B cell (primary cell): ENCODE measurements at places on chromosomes 3 and 15.

DNA sequence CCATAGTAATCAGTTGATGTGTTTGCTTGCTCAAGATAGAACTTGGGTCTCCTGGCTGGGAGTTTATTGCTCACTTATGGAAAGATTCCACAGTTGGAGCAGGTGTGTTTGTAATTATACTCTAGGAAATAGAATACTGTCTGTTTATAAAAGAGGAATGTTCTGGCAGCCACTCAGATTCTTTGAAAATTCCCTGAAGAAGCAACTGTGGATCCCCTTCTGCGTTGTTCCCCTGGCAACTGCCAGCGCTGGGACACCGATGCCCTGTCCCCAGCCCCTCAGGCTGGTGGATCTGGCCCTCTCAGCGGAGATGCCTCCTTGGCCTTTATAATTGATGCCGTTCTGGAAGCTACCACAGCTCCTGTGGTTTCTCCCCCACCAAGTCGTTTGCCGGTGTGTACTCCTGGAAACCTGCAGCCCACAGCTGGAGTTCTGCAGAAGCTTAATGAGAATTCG lies 225.9 kb downstream of the ITPR1 start:
- DNase-seq = no peak

DNA sequence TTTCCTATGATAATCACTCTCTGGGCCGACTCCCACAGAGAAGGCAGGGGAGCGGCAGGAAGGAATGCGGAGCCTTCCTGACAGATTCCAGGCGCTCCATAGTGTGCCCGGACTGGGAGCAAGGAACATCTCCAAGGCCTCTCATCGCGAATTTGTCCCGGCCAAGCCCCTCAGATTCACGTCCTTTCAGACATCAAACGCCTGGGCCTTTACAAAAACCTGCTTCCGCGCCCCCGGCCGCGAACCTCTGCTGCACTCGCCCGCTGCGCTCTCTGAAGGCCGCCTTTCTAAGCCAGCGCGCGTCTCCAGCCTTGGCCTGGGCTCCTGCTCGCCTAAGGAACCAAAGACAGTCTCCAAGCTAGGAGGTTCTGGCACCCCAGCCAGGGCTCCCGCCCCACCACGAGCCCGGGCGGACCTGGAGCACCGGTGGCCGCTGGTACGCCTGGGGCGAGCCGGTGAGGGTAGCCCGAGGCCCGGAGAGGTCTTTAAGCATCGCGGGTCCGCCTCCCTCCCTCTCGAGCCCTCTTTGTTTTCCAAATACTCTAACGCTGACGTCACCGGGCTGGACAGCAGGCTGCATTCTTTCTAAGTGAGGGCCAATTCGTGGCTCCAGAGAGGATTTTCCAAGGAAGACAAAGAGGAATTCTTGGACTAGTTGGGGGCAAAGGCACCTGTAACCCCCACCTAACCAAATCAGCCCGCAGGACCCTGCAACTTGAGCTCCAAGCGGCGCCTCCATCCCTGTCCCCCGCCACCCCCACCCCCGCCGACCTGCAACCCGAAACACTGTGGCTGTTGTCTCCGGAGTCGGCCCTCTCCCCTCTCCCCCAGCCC lies 759 bp downstream of the AMOTL2 start:
- no peak for DNase-seq

- no peak for DNase-seq
Measured at GRCh38 chr3:173659972-173660371, 262.4 kb downstream of the NLGN1 start.

DNA sequence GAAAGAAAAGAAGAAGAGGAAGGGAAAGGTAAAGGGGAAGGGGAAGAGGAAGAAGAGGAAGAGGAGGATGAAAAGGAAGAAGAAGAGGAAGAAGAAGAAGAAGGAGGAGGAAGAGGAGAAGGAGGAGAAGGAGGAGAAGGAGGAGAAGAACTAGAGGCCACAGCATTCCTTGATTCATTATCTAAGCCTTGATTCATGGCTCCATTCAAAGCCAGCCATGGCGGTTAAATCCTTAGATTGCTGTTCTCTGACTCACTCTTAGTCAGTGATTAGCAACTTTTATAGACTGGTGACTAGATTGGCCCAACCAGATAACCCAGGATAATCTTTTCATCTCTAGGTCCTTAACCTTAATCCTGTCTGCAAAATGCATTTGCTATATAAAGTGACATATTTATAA lies 47.6 kb downstream of the OSTN start:
- DNase-seq = no peak

GRCh38 chr3:24018784-24019570 lies 73.9 kb downstream of the NR1D2 start:
- no peak for DNase-seq

- no peak for DNase-seq
Measured at GRCh38 chr3:53650928-53651661, 156.7 kb downstream of the CACNA1D start.

- peak; percentile 80 for DNase-seq
Measured at GRCh38 chr15:101088788-101089578, 162.9 kb downstream of the CHSY1 start.

- DNase-seq = no peak
Measured at GRCh38 chr15:50562735-50563640, 16.5 kb upstream of the USP50 start.

DNA sequence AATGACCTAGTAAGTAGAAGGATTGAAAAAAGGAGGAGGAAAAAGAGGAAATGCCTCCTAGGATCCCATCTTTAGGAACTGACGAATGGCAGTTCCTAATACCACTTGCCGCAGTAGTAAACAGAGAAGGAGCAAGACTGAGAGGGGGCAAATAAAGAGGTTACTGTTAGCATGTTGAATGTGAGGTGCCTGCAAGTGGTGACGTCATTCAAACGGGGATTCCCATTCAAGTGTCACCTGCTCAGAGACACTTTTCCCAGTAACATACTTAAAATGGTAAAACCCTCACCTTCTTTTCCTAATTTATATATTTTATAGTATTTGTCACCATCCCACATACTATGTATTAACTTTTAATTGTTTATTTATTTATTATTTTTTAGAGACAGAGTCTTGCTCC lies 178.9 kb downstream of the IL5RA start:
- no peak for DNase-seq

GRCh38 chr3:11835028-11835639 lies 11.6 kb downstream of the TAMM41 start:
- no peak for DNase-seq

- DNase-seq = no peak
Measured at GRCh38 chr3:31862666-31863279, 118.3 kb downstream of the OSBPL10 start.

DNA sequence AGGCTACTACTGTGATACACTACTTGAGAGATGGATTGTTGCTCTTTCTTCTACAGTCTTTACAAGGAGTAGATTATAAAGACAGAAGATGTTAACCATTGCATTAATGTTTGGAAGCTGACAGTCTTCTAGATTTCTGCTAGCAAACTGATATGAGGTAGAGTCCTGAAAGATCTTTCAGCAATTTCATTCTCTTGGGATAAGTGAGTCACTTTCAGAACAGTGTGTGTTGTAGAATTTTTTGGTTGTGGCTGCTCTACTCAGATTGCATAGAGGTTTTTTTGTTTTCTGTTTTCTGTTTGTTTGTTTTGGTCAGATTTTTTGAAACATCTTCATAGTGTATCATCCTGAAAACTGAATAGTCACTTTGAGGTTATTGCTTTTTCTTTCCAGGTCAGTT lies 17.1 kb downstream of the TNFSF10 start:
- no peak for DNase-seq
